Colonic mucosa (tissue), 4 donors: ENCODE measurements at places on chromosomes 7 and 10.

GRCh38 chr10:5976512-5977470 is 552 bp downstream of the IL15RA start:
- peak; percentile 75 for DNase-seq

DNA sequence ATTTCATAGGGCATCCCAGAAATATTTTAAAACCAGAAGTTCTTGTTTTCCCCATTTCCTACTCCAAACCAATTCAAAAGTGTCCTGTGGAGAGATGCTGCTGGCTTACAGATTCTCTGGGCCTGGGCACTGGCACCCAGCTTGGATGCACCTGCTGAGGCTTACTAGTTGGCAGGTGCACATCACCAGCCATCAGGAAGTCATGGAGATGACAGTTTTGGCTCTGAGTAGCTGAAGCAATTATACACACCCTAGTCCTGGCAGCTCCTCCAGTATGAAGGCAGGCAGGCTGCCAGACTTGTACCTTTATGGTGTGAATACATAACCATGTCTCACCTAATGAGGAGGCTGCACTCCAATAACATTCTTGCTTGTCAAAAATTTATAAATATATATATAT is 276.6 kb upstream of the GHITM start:
- DNase-seq, result peak; percentile 23

GRCh38 chr10:75681334-75681733 is 249.9 kb downstream of the LRMDA start:
- no peak for DNase-seq

DNA sequence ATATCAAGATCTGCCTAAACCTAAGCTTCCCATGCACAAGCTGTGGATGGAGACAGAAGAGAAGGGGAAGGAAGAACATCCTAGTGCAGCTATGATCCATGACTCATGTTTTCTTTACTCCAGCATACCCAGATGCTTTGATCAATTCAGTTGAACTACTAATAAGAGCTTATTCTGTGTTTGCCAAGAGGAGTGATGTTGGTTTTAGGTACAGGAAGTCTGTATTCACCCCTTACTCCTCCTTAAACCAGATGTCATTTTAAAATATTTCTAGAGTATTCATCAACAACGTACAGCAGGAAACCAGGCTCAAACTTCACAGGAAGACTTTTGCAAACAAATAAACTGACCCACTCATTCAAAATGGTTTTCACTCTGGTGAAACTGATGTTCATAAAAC is 29.2 kb downstream of the PANK1 start:
- DNase-seq, result no peak
